Activated CD4-positive, CD25-positive, alpha-beta regulatory T cell (primary cell): ENCODE measurements at places on chromosomes 1 and 21.

- no peak for DNase-seq
Observed at GRCh38 chr1:237050915-237051314, 8.9 kb downstream of the RYR2 start.

DNA sequence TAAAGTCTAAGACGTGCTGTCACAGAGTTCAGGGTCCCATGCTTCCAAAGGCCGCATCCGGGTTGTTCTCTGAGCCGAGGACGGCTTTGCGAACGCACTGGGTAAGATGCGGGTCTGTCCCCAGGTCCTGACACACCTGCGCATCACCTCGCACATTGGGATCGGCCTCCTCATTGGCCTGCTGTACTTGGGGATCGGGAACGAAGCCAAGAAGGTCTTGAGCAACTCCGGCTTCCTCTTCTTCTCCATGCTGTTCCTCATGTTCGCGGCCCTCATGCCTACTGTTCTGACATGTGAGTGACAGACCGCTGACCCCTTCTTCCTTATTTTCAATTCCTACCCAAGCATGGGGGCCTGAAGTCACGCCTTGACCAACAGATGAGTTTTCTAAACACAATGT lies 25.3 kb downstream of the TFF3 start:
- no peak for DNase-seq

- no peak for DNase-seq
Observed at GRCh38 chr1:110356379-110356778, 17.2 kb downstream of the RBM15 start.

DNA sequence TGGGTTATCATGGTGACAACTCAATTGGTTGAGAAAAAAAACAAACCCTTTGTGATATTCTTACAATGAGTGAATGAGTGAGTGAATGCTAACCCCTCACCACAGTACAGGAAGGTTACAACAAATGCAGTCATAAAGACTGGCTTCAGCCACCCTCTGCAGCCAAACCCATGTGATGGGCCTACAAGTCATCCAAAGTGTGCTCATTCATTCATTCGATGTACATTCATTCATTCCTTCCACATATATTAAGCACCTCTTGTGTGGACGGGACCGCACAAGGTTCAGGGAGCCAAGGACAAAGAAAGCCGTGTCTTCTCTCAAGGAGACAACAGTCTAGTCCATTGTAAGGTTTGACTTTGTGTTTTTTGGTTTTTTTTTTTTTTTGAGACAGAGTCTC lies 49.4 kb downstream of the WDR4 start:
- no peak for DNase-seq

DNA sequence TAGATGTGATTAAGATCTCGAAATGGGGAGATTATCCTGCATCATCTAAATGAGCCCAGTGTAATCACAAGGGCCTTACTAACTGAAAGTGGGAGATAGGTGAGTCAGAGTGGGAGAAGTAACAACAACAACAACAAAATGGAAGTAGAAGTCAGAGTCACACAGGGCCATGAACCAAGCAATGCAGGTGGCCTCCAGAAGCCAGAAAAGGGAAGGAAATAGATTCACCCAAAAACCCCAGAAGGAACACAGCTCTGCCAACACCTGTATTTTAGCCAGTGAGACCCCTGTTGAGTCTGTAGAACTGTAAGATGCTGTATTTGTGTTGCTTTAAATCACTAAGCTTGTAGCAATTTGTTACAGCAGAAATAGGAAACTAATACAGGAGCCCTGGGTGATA lies 4.1 kb downstream of the TAGLN2 start:
- DNase-seq = no peak

DNA sequence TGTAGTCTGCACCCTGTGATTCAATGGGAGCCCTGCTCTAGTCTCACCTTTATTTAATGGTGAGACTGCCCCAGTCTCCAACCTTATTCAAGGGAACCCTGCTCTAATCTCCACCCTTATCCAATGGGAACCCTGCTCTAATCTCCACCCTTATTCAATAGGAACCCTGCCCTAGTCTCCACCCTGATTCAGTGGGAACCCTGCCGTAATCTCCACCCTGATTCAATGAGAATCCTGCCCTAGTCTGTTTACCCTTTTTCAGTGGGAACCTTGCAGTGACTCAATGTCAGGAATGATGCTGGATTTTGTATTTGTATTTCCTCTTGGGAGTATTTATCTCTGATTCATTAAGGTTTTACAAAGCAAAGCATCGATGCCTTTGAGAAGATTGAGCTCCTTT lies 39.5 kb downstream of the TRPM2 start:
- DNase-seq = no peak

- DNase-seq = no peak
Observed at GRCh38 chr1:186143481-186143880, 231.6 kb downstream of the TPR start.

DNA sequence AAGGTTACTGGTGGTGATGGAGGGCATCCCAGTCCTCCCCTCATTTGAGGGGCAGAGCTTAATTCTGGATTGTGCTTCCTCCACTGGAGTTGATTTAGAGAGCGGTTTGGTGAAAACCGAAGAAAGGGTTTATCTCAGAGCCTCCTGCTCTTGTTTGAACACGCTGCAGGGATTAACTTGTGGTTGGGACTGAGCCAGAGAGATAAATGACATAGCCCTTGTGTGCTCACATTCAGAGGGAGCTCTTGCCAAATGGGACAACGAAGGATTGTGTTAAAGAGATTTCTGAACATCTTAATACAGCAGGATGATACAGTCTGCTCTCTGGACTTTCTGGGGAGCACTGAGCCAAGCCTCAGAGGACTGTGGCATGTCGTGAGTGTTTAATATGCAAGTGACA lies 308.2 kb downstream of the DISC1 start:
- no peak for DNase-seq

DNA sequence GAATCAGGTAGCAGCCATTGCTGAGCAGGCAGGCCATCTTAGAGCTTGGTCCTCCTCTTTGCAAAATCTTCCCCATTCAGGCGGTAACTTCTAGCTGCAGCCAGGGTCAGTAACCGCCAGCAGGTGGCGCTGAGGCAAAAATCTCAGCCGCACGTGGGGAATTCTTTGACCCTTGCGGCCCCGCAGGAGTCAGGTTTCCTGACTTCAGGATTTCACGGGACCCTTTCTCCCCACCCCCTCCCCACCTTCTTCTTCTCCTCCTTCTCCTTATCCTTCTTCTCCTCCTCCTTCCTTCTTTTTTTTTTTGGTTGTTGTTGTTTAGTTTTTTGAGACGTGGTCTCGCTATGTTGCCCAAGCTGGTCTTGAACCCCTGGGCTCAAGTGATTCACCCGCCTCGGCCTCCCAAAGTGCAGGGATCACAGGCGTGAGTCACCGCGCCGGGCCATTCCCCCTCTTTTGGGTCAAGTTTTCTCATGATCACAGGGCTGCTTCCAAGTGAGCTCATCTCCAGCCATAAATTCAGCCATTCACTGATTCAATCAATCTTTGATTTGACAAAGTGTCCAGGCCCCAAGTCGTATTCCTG lies 33.4 kb upstream of the TENT5B start:
- peak; percentile 60 for DNase-seq
